Stomach (tissue), 19 donors: ENCODE measurements at places on chromosomes 2 and 18. TPM values are rescaled to one million over a fixed set of nuclear protein-coding genes. Genes with fewer than 3 reads are reported as not detected.

Gene SERPINB4
- not detected for total RNA-seq

Gene NYAP2
- 0.18 TPM for total RNA-seq

- no peaks in the 10 kb centered on the region for H3K36me3 ChIP-seq
- no peaks in the 10 kb centered on the region for H3K4me1 ChIP-seq
- no peak for DNase-seq
- H3K27ac ChIP-seq, result no peak overlapping the region
Observed at GRCh38 chr2:136127356-136127755, 9.4 kb upstream of the CXCR4 start.

DNA sequence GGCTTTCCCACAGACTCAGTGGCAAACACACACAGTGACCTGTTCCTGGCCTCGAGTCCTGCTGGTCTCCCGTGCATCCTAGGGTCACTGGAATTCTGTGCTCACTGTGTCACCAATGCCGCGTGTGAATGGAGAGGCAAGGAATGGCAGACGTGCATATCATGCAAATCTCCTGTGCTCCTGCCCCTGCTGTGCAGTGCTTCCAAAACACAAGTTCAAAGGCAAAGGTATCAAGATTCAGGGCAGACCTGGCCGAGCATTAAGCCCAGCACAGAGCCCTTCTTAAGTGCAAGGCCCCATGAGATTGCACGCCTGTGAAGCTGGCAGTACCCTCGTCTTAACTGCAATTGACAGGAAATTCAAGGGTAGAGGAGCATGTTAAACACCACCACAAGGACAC lies 129.1 kb downstream of the NDUFA10 start:
- H3K36me3 ChIP-seq, result no peaks in the 10 kb centered on the region
- H3K27me3 ChIP-seq, result peaks cover 7% of the 10 kb centered on the region
- DNase-seq, result no peak

DNA sequence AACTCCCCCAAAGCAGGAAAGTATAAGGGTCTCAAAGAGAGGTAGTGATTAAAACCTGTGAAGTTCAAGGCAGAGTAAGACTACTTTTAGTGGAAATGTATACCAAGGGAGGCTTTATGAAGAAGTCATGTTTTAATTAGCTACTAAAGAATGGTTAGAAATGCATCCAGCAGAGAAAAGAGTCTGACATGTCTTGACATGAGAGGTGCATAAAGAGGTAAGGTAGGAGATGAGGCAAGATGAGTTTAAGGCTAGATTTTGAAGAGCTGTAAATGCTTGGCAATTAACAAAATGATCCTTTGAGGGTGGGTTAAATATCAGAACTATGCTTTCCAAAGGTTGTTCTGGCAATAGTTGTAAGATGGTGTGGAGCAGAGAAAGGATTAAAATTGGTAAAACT lies 88.7 kb upstream of the WDSUB1 start:
- H3K4me1 ChIP-seq, result no peaks in the 10 kb centered on the region
- H3K27me3 ChIP-seq, result no peaks in the 10 kb centered on the region
- H3K27ac ChIP-seq, result no peak overlapping the region
- DNase-seq, result no peak
- peaks cover 65% of the 10 kb centered on the region for H3K36me3 ChIP-seq

GRCh38 chr2:33634261-33634910 lies 35.3 kb upstream of the FAM98A start:
- no peaks in the 10 kb centered on the region for H3K36me3 ChIP-seq
- no peak for DNase-seq
- no peak overlapping the region for H3K4me3 ChIP-seq

DNA sequence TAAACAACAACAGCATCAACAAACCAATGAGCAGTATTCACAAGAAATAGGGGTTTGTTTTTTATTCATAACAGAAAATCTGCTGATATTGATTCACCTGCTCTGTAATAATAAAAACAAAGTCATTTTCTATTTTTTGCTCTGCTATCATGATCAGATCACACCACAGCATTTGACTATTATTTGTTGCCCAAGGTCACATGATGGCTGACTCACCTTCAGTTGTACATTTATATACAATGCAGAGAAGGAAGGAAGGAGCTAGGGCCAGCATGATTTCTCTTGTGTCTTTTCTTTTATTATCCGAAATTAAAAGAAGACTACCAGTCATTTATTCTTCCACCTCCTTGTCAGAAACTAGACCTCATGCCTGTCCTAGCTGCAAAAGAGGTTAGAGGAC lies 1427.7 kb upstream of the CELF4 start:
- no peaks in the 10 kb centered on the region for H3K4me1 ChIP-seq
- no peaks in the 10 kb centered on the region for H3K36me3 ChIP-seq
- no peaks in the 10 kb centered on the region for H3K27me3 ChIP-seq
- DNase-seq, result no peak
- no peak overlapping the region for H3K4me3 ChIP-seq

- H3K4me1 ChIP-seq, result peaks cover 35% of the 10 kb centered on the region
- H3K27ac ChIP-seq, result peak overlapping the region; percentile 38
- DNase-seq, result no peak
- no peaks in the 10 kb centered on the region for H3K27me3 ChIP-seq
Observed at GRCh38 chr18:48997985-48998831, 47.4 kb upstream of the SMAD7 start.

DNA sequence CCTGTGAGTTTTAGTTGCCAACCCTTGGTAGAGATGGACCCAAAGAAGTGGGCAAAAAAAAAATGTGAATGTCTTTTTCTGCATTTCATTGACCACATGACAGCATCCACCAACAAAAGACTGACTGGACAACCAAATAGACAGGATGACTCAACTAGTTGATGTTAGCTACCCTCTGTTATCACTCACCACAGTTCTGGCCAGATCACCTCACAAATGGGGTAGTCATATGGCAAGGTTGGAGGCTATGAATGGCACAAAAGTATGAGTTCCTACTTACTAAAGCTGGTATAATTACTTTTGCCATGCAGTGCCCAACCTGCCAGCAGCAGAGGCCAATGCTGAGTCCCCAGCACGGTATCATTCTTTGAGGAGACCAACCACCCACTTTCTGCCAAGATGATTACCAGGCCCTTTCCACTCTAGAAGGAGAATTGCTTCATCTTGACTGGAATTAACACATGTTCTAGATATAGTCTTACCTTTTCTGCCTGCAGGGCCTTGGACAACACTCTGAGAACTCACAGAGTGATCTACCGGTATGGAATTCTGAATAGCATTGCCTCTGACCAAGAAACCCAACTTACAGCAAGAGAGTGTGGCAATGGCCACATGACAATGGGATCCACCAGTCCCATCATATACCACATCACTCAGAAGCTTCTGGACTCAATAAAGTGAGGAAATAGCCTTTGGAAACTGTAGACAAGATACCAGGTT lies 20.1 kb upstream of the TCF7L1 start:
- no peak overlapping the region for H3K4me3 ChIP-seq
- DNase-seq, result no peak
- no peaks in the 10 kb centered on the region for H3K4me1 ChIP-seq
- no peaks in the 10 kb centered on the region for H3K36me3 ChIP-seq
- H3K27ac ChIP-seq, result no peak overlapping the region

GRCh38 chr2:208306291-208306690 lies 40.2 kb downstream of the PIKFYVE start:
- no peaks in the 10 kb centered on the region for H3K4me1 ChIP-seq
- H3K27me3 ChIP-seq, result no peaks in the 10 kb centered on the region
- no peak for DNase-seq
- no peak overlapping the region for H3K4me3 ChIP-seq
- H3K27ac ChIP-seq, result no peak overlapping the region
